ENCODE measurements at places on chromosomes 4 and X.

- DNase-seq, result no peak
Measured at GRCh38 chr4:184288451-184289178, 70.9 kb upstream of the ENPP6 start.

DNA sequence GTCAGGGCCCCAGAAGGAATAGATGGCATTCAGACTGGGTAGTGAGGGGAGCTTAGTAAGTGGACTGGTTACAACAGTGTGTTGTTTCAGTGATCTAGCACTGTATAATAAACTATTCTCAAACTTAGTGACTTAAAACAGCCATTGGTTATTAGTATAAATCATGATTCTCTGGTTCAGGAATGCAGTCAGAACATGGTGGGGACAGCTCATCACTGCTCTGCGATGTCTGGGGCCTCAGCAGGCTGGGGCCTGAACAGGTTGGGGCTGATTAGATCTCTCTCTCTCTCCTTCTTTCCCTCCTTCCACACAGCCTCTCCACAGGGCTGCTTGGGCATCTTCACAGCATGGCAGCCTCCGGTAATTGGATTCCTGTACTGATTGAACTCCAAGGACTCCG lies 160.4 kb downstream of the GATB start:
- DNase-seq, result no peak

GRCh38 chrX:78957049-78957767 lies 12.0 kb downstream of the P2RY10 start:
- no peak for DNase-seq

- DNase-seq, result no peak
Measured at GRCh38 chr4:41189076-41189475, 25.3 kb downstream of the APBB2 start.

DNA sequence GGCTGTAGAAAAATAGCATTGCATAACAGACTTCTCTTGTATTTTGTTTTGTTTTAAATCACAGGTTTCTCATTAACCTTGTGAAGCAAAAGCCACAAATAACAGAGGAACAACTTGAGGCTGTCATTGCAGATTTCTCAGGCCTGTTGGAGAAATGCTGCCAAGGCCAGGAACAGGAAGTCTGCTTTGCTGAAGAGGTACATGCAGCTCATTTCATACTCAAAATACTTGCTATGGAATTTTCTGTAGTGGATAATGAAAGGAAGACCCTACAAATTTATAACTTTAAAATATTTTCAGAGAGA lies 17.6 kb downstream of the AFP start:
- DNase-seq, result no peak

- no peak for DNase-seq
Measured at GRCh38 chrX:42695800-42696358, 82.1 kb downstream of the PPP1R2C start.

DNA sequence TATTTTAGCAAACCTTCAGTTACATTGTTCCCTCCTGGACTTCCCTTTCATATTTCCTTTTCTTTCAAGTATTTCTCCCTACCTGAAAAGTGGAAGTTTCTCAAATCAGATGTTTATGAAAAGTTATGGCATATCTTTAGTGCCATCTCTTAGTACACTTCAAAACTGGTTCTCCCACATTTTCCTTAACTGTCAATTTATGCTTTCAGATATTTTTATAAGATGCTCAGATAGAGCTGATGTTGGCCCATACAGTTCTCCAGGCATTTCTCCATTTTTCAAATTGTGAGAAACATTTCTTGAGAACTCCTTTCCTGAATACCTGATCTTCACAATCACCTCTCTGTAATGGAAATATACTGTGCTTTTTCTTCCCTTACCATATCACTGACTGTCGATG lies 32.5 kb upstream of the AP1AR start:
- no peak for DNase-seq

- no peak for DNase-seq
Measured at GRCh38 chrX:50375481-50376267, 95.0 kb downstream of the DGKK start.

DNA sequence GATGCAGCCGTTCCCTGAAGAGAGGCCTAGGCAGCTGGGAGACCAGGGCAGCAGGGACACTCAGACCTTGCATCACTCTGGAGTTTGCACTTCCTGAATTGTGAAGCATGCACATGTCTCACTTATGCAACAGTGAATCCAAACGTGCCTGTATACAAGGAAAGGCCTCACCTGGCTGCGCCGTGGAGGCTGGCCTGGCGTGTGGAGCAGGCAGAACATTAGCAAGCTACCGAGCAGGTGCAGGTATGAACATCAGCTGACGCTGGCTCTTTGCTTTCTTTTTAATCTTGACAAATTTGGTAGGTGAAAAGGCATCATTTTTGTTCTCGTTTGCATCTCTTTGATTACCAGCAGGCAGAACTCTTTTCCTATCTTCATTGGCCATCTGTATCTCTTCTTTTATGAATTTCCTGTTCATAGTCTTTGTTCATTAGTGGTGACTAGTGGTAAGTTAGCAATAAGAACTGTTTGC lies 37.1 kb upstream of the IRAK1 start:
- no peak for DNase-seq

GRCh38 chrX:136755411-136755810 lies 25.3 kb downstream of the ARHGEF6 start:
- no peak for DNase-seq

- no peak for DNase-seq
Measured at GRCh38 chr4:81921751-81922159, 450.0 kb upstream of the RASGEF1B start.

DNA sequence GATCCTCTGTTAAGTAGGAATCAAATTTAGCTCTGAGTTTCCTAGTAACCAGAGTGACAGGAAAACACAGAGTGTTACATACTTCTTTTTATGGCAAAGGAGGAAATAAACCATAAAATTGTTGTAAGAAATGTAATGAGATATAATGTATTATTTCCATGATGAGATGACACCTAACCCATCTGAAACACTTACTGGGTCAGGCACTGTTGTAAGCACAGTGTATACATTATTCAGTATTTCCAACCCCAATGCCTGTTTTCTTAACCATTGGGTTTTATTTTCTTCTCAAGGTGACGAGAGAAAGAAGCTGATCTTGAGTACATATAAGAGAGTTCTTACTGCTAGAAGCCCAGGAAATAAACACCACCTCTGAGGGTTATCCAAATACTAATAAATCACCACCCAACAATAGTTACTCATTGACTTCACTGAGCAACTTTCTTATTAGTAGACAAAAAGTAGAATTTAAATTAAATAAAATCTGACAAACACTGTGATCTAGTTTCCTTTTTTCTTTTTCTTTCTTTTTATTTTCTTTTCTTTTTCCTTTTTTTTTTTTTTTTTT lies 4.2 kb upstream of the ENAM start:
- no peak for DNase-seq

- no peak for DNase-seq
Measured at GRCh38 chr4:142312391-142312790, 533.7 kb downstream of the INPP4B start.

- DNase-seq, result no peak
Measured at GRCh38 chr4:138891631-138892031, 124.0 kb upstream of the NOCT start.

DNA sequence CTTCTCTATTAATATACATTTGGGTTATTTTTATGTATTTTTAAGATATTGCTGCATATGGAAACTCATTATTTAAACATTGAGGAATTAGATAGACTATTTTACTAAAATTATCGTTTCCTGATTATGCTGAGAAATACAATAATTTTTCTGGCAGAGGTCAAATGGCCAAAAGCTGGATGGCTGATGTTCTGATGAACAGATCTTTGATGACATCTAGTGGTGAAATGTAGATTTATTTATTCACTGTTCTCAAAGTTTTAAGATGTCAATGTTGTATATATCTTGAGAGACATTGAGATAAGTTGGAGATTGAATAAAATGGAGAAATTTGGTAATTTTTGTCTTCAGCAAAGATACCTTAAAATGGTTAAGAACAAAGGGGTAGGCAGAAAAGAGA lies 96.2 kb downstream of the UGT8 start:
- DNase-seq, result no peak

- DNase-seq, result no peak
Measured at GRCh38 chr4:165136529-165136928, 23.9 kb upstream of the TMEM192 start.

DNA sequence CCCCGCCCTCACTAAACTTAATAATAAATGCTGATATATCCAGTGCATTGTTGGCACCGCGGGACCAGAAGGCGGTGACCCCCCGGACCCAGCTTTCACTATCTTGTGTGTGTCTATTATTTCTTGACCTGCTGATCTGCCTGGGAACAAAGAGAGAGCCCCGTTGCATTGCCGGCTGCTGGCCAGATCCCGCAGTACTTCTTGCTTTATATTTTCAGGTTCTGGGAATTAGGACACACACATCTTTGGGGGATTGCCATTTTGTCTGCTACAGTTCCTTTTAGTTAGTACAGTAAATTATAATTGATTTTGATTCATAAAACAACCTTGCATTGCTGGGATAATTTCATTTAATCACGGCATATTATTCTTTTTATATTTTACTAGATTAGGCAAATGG lies 2.2 kb upstream of the RTL8B start:
- no peak for DNase-seq

DNA sequence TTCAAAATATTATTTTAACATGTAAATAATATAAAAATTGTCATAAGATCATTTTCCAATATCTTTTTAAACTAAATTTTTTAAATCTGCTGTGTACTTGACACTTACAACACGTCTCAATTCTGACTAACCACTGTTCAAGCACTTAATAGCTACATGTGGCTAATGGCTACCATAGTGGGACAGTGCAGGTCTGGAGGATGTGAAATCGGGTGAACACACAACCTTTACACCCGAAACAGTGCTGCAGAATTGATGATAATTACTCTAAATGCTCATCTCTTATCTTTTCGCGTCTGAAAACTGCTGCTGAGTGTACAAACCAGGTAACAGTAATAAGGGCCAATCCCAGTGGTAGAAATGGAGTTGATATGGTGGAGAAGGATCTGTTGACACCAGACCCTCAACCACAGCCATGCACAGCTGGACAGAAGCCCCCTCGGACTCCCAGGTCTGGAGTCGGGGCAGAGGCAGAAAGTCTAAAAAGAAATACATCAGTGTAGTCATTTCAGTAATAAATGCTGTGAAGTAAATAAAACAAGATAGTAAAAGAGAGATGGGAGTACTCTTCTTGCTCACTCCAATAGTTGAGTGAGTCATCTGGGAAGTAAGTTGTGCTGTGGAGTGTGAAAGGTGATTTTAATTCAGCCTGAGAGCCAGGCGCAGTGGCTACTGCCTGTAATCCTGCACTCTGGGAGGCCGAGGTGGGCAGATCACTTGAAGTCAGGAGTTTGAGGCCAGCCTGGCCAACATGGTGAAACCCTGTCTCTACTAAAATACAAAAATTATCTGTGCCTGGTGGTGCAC lies 150.0 kb downstream of the CBR4 start:
- DNase-seq, result no peak

DNA sequence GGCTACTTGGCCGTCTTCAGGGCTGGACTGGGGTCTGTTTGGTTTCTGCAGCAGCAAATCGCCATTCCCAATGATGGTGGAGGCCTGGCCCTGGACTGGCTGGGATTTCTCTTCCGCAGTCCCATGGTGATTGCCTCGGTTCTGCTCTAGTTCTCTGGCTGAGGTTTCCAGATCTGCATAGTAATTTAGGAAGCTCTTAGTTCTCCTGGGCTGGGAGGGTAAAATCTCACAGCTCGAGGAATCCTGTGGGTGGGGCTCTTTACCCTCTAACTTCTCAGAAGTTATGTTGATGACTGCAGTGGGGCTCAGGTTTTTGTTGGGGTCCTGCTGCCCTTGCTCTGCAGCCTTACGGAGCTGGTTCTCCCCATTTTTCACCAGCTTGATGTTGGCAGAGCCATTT lies 200.6 kb downstream of the APBB2 start:
- DNase-seq, result no peak

- no peak for DNase-seq
Measured at GRCh38 chrX:30313322-30313721, 4.1 kb upstream of the NR0B1 start.

DNA sequence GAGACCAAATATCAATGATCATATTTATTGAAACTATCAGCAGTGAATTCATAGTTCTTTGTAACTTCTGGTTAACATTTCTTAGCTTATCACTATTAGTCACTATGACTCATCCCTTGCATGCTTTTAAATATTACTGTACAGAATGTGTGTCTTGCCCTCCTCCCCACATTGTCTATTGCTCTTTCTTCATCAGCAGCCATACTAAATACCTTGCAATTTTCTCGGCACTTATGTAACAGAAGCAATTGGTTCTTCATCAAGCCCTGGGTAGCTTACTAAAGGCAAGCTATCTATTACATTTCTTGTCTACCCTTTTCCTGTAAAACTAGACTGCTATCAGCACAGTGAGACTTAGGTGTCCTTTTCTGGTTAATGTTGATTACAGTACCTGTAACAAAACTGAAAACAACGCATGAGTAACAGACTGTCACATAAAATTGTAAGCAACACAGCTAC lies 8.2 kb downstream of the KLHL4 start:
- no peak for DNase-seq

DNA sequence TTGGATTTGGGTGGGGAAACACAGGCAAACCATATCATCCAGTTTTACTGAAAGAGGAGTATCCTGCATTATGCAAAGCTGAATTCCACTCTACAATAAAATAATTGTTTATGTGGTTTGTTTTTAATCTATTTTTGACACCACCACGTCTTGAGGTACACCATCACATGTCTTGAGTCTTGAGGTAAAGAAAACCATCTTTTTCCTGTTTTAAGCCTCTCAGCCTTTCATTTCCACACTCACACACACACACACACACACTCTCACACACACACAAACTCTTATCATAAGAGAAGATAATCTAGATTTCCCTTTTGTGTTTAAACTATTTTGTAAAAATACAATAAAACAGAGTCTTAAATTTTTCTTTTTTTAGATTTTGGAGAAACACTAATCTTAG lies 32.0 kb downstream of the SPIN3 start:
- DNase-seq, result no peak

DNA sequence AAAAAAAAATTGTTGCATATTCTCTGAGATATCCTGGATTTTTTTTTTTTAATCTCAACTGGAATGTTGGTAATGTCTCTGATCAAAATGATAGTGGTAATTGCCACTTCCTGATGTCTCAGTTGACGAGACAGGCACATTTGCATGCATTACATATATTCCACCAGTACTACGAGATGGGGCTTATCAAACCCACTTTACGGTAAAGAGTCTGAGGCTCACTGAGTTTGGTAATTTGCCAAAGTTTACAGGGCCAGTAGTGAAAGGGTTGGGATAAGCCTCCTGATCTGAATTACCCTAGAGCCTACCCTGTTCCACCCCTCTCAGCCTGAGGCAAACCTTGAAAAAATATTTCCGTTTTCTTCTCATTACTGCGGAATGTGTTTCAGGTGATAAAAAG lies 5.3 kb downstream of the MAGEB2 start:
- no peak for DNase-seq

DNA sequence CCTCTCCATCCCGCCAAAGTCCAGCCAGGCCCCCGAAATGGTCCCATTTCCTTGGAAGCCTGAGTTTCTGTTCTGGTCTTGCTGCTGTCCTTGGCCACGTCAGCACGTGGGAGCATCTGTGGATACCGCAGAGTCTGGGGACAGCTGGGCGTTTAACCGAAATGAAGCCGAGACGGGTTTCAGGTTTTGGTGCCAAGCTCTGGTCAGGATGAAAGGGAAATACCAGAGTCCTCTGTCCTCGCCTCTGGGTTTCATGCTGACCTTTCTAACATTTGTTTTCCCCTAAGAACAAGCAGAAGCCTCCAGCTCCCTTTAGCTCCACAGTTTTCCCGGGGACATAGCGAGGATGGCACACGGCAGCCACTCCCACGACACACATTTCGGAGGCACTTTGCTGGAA lies 19.7 kb downstream of the SHOX start:
- no peak for DNase-seq

Data from fibroblast of skin of left biceps (primary cell).